ENCODE measurements at places on chromosomes 3 and 15.

GRCh38 chr15:80445300-80446041 is 41.3 kb downstream of the ARNT2 start:
- DNase-seq = no peak

GRCh38 chr3:156211583-156211982 is 91.2 kb downstream of the KCNAB1 start:
- DNase-seq = no peak

DNA sequence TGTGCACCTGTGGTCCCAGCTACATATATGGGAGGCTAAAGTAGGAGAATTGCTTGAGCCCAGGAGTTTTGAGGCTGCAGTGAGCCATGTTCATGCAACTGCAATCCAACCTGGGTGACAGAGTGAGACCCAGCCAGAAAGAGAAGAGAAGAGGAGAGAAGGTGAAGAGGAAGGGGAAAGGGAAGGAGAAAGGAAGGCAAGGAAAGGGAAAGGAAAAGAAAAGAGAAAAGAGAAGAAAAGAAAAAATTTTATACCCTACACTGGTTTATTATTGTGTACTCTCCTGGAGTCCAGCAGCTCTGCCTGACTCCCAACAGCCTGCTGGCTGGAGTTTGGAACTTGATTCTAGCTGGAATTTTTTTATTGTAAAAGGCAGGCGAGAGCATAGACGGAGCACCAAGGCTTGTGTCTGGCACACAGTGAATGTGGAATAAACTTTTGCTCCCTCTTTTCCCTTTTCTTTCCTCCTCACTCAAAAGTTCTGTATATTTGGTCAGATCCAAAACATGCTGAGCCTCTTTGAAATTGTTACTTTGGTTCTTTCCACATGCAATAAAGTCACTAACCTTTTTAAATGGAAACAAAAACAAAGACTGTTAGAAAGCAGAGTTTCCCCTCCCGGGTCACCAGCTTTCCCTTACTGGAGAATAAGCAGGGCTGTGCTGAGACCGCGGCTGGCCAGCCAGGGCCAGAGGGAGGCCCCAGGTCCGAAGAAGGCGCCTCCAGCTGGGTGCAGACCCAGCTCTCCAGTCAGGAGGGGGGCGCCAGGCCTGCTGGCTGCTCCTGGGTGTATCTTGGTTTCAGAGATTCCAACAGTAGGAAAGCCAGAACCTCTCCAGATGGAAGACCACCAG is 9.9 kb downstream of the THSD4 start:
- DNase-seq = no peak

- DNase-seq = no peak
Measured at GRCh38 chr15:64975390-64975789, 14.3 kb downstream of the SPG21 start.

GRCh38 chr3:131797776-131798175 is 237.0 kb downstream of the CPNE4 start:
- DNase-seq = no peak

- DNase-seq = peak; percentile 60
Measured at GRCh38 chr3:107421170-107421792, 44.0 kb downstream of the CCDC54 start.

DNA sequence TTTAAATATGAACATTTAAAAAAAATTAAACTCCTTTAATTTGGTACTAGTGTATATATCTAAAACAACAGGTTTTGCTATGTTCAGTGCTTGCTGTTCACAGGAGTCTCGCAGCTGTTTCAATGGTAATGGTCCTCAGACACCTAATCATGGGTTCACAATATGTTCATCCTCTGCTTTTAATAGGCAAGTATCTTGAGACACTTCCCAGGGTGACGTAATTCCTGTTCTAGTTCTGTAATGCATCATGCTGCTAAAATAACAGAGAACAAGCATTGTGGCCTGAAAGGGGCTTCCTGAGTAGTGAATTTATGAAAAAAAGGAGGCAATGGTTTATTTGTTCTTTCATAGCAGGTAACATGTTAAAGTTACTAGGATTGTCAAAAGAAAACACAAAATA is 625.2 kb upstream of the GBE1 start:
- no peak for DNase-seq

GRCh38 chr3:30453360-30454039 is 152.9 kb upstream of the TGFBR2 start:
- DNase-seq = no peak

GRCh38 chr3:4751029-4751501 is 228.2 kb upstream of the BHLHE40 start:
- DNase-seq = no peak

DNA sequence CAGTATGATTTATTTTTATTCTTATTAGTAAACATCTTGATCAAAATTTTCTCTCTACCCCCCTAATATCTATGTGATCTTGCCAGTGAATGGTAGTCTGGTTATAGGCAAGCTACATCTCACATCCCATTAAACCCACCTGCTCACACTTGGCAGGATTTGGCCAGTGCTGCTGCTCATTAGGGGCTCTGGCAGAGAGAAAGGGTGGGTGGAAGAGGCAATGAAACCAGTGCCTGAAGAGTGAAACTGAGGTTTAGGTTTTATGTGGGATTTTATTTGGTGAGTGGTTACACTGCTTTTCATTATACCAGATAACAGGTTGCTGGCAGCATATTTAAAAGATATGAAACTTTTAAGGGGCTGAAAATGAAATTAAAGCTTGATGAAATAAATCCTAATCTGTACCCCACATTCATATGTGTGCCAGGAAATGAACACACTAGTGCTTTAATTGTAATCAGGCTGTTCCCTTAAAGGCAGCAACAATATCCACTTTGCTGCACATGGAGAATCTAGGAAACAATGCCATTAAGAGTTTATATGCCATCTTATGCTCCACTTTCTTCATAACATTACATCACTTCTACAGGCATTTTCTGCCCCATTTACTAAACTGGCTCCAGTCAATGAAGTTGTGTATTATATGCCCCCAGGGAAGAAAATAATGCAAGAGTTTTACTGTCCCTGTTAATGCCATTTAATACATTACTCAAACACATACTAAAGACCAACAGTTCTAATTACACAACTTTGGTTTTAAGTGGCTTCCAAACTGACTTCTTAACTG is 688.7 kb downstream of the MECOM start:
- DNase-seq = no peak

DNA sequence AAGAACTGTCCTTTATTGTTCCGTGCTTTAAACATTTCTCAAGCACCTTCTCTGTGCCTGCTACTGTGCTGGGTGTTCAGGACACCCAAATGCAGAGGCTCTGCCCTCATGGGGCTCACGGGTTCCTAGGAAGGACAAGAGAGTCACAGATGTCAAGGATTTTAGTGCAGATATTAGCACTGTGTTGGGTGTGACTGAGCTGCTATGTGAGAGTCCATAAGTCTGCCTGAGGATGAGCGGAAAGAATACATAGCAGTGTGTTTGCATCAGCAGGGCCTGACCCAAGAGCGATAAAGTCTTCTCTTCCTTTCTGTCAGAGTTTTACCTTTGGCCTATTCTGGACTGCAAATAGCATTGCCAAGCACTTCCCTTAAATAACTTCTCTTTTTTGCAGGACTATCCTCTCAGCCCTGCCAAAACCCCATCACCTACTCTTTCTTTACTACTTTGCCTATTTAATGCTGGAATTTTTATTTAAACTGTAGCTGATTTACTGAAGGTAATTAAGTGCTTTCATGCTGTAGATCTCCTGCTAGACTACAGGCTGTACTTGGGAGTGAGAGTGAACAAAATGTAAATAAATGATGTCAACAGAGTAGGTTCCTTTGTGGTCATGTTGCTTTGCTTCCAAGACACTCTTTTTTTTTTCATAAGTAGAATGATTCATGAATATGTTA is 459.4 kb upstream of the TPRG1 start:
- DNase-seq = no peak

- no peak for DNase-seq
Measured at GRCh38 chr3:181906338-181906737, 194.6 kb downstream of the SOX2 start.

- no peak for DNase-seq
Measured at GRCh38 chr15:68417897-68418296, 14.1 kb downstream of the ITGA11 start.

- DNase-seq = no peak
Measured at GRCh38 chr3:99529265-99529664, 109.1 kb upstream of the COL8A1 start.

DNA sequence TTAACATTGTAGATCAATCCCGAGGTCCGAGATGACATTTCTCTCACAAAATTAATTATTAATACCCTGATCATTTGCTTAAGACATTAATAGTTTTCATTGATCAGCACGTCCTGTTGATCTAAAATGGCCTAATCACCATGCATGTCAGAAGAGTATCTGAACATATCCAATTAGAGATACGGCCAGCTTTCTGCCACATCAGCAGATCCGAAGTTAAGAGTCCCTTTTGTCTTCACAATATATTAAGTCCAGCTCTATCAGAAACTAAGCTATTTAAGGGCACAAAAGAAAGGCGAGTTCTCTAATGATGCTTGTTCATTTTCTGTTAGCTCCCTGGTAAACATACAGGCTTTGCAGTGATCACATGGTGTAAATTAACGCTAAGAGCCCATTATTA is 470.3 kb downstream of the CNTN4 start:
- DNase-seq = no peak

- DNase-seq = no peak
Measured at GRCh38 chr3:112445839-112446238, 53.4 kb downstream of the BTLA start.

GRCh38 chr15:44713006-44713966 is 2.0 kb downstream of the B2M start:
- peak; percentile 27 for DNase-seq

DNA sequence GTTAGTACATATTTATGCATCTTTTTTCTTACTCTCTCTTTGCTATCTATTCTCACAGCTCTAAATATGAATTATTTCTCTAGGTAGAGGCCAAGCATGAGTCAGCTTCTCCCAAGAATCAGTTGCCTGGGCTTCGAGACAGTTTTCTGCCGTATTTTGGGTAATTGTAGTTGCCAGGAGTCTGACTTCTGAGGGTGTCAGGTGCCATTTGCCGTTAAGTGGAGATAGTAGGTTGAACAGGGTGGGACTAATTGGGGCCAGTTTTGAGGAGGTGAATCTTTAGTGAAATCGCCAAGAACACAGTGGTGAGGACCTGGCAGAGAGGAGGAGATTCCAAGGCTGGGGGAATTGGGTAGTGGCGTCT is 7.8 kb upstream of the NRROS start:
- DNase-seq = no peak

DNA sequence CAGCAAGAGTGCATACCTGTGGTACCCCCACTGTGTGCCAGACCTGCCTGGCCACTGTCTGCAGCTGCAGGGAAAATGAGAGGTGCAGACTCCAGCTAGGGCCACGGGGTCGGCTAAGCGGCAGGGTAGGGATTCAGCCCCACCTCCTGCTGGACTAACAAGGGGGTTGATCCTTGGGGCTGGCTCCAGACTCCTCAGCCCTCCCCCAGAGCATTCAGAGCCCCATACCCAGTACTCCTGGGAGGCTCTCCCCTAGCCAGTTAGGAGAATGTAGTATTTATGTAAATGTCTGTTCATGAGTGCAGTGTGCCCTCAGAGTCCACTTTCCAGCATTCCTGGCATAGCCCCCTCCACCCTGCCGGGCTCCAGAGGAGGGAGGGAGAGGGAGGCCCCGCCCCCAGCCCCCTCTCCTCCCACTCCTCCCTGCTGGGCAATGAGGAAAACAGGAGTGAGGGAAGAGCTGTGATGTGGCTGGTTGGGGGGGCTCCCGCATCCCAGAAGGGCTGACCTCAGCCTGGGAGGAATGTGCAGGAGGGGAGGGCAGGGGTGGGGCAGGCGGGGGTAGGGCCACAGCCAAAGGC is 4.5 kb upstream of the SEMA3B start:
- peak; percentile 9 for DNase-seq

- no peak for DNase-seq
Measured at GRCh38 chr3:194005930-194006501, 129.9 kb upstream of the HES1 start.

- no peak for DNase-seq
Measured at GRCh38 chr3:193673845-193674244, 80.8 kb downstream of the OPA1 start.

GRCh38 chr3:194360568-194360967 is 9.0 kb downstream of the LRRC15 start:
- DNase-seq = no peak

DNA sequence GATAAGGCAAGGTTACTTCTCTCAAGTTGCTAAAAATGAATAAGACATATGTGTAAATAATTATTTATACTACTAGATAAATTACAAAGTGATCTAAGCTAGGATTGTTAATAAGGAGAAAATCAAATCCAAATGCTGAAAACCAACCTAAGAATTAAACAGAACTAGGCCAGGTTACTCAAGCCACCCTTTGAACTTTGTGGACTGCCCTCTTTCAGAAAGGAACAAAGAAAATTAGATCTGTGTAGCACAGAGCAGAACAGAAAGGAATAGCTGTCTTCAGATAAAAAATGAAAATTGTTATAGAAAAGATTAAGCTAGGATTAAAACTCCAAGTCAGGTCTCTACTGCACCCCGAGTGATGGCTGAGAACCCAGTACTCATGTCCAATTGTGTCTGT is 158.2 kb upstream of the LRIG1 start:
- DNase-seq = no peak

GRCh38 chr3:134020135-134020680 is 9.5 kb downstream of the SLCO2A1 start:
- DNase-seq = no peak

DNA sequence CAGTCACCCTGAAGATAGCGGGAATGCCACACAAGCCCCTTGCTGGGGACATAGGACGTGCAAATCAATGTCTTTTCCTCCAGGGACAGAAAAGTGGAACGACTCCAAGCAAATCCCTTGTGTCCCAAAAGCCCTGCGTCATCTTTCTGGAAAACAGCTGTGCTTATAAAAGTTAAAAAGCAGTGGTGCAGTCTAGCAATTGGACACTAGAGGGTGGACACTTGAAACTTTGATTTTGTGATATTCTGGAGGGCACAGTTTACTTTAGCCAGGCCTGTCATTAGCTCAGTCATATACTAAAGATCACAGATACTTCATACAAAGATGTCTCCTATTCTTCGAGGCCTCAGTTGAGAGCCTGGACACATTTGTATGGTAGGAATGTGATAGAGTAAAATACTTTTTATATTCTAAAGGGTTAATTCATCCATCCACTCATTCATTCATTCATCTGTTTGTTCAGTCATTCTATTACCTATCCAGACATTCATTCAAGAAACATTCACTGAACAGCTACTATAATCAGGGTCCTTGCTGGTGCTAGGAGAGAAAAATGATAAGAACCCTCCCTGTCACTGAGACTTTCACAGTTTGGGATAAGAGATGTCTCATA is 63.8 kb upstream of the ANKRD34C start:
- DNase-seq = no peak

DNA sequence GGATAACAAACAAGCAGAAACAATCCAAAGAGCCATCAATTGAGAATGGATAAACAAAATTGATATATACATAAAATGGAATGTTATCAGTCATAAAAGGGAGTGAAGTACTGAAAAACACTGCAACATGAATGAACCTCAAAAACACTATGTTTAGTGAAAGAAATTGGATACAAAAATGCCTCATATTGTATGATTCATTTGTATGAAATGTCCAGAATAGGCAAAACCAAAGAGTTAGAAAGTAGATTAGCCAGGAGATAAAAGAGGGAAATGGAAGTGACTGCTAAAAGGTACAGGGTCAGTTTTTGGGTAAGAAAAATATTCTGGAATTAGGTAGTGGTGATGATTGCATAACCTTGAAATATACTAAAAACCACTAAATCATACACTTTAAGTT is 9.8 kb upstream of the SLC25A36 start:
- DNase-seq = no peak
